ENCODE measurements at places on chromosomes 2 and 18. TPM values are rescaled to one million over a fixed set of nuclear protein-coding genes. Genes with fewer than 3 reads are reported as not detected.
A peak's percentile ranks its signal among the peaks of the same experiment; 100 is the strongest.

GRCh38 chr2:143192106-143192505, 62.9 kb downstream of the ARHGAP15 start:
- DNase-seq, result no peak

DNA sequence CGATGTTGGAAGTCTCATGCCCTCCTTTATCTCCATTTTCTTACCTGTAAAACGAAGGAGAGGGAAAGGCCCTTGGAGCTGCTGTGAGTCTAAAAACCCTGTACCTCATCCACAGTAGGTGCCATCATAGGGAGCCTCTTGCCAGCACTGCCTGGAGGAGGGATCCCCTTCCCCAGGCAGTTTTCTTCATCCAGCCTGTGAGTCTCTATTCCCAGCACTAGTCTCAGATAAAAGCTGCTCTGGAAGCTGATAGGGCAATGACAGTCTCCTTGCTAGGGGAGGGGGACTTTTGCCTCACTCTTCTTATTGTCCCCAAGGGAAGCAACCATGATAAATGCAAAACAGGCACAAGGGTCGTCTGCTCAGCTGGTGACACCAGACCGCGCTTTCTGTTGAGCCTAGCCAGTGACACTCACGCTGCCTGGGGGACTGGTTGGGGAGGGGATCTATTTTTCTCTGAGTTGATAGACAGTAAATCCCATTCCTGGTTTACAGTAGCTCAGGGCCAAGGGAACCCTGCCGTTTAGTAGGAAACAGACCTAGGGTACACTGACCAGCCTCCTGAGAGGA, 139.5 kb upstream of the NABP1 start:
- no peak for DNase-seq

GRCh38 chr2:164066095-164066494, 330.3 kb upstream of the FIGN start:
- DNase-seq, result no peak

GRCh38 chr2:187873132-187873531, 318.9 kb upstream of the TFPI start:
- no peak for DNase-seq

DNA sequence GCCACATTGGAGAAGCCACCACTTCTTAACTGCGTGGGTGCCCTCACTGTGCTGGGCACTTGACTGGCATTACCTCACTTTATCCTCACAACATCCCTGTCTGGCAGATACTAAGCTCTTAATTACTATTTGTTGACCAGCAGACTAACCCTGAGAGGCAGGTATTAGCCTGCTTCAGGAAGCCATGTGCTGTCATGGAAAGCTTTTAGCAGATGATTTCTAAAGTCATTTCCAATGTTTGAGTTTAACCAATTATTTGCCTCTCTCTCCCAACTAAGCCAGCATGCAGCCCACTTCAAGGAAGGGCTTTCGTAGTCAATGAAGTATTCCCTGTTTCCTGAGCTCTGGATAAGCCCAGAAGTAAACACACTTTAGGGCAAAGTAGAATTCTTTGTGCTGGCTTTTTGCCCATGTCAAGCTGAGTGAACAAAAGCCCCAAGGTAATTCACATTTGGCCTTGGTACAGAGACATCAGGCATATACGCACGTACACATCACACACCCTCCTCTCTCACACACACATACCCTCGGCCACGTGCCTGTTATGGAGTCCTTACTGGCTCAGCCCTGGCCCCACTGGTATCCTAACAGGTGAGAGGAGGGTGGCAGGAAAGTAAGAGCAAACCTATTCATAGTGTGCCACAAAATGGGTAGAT, 108.6 kb downstream of the C1D start:
- no peak for DNase-seq

GRCh38 chr18:498931-499775, 1.3 kb downstream of the COLEC12 start:
- no peak for DNase-seq

- no peak for DNase-seq
These were observed 190.7 kb downstream of the DNER start for GRCh38 chr2:229523663-229524062.

DNA sequence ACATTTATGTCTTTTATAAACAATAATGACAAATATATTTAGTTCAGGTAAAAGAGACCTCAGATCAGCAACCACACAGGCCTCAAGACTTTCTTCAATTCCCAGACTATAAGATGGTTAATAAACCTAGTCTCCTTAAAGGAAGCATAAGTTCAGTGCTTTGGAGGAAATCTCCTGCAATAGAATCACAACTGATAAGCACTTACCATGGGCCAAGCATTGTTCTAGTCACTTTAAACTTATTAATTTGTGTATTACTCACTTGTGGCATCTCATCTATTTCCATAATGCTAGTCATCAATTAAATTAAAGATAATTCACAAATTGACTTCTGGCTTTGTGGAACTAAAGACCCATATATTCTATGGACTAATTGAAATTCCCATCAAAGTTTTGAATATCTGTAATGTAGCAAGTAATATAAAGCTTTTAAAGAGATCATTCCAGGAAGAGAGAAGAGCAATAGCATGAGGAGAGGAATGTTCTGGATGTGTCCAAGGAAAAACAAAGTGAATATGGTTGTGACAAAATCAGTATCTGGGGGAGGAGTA, 42.2 kb downstream of the COL3A1 start:
- no peak for DNase-seq

DNA sequence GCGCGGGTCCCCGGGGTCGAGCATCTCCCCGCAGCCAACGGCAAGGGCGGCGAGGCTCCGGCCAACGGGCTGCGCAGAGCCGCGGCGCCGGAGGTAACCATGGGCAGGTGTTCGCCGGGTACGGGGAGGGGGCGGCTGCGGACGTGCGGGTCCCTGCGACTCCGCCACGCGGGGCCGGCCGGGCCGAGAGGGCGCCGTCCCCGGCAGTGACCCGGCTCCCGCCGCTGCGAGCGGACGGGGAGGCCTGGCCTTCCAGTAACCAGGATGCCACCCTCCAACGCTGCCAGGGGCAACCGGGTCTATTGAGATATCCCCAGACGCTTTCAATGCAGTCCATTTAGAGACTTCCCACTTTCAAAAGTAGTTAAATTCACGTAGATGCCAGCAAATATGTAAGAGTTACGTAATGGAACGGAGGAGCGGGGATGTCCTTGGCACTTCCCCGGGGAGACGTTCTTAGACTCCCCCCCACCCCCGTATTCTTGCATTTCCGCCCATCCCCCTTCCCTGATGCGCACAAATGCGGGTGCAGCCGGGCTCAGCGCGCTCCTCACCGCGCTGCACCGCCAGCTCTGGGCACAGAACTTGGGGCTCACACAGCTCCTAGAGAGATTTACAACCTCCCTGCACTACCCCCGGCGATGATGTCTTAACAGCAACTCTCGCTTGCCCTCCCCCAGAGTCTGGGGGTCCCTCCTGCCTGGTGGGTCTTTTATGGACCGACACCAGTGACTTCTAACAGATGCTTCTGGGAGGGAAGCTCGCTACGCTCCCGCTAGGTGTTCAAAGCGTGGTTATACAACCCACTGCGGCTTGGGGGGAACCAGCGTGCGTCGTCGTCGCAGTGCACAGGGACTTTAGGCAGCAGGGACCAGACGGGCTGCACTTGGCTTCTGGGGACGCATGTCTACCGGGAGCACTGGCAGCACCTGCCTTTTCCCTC, 657 bp downstream of the SGPP2 start:
- DNase-seq, result peak; percentile 60

GRCh38 chr2:1645761-1646476, 98.4 kb downstream of the PXDN start:
- DNase-seq, result peak; percentile 63

GRCh38 chr2:17160594-17160993, 357.6 kb downstream of the RAD51AP2 start:
- no peak for DNase-seq

DNA sequence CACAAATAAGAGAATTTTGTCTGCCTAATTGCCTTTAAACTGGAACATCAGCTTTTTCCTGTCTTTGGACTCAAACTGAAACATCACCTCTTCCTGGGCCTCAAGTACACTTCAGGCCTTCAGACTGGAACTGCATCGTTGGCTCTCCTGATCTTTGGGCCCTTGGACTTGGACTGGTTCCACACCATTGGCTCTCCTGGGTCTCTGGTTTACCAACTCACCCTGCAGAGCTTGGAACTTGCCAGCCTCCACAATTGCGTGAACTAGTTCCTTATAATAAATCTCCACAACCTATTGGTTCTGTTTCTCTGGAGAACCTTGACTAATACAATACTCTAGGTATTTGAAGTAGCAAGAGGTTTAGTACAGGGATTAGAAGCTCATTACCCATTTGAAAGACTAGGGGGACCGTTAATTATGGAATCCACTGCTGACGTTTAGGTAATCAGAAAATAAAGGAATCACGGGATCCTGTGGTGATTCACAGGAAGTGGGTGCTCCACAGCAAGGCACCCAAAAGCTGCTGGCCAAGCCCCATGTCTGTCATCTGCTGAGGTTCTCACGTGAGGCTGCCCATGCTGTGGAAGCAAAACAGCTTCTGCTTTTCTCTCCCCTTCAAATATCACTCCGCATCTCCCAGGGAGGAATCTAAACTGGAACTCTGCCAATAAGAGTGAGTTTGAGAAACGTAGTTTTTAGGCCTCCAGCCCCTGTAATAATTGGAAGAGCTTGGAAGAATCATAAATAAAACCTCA, 20.0 kb upstream of the SGPP2 start:
- no peak for DNase-seq

DNA sequence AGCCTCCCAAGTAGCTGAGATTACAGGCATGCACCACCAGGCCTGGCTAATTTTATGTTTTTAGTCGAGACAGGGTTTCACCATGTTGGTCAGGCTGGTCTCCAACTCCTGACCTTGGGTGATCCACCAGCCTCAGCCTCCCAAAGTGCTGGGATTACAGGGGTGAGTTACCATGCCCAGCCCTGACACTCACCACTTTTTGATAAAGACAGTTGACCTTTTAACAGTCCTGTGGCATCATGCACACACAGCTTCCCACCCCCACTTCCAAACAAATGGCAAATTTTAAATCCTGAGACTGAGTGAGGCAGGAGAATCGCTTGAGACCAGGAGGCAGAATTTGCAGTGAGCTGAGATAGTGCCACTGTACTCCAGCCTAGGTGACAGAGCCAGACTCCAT, 6.2 kb upstream of the DNAJB2 start:
- DNase-seq, result no peak

GRCh38 chr2:149161481-149162225, 123.2 kb downstream of the LYPD6B start:
- DNase-seq, result no peak

DNA sequence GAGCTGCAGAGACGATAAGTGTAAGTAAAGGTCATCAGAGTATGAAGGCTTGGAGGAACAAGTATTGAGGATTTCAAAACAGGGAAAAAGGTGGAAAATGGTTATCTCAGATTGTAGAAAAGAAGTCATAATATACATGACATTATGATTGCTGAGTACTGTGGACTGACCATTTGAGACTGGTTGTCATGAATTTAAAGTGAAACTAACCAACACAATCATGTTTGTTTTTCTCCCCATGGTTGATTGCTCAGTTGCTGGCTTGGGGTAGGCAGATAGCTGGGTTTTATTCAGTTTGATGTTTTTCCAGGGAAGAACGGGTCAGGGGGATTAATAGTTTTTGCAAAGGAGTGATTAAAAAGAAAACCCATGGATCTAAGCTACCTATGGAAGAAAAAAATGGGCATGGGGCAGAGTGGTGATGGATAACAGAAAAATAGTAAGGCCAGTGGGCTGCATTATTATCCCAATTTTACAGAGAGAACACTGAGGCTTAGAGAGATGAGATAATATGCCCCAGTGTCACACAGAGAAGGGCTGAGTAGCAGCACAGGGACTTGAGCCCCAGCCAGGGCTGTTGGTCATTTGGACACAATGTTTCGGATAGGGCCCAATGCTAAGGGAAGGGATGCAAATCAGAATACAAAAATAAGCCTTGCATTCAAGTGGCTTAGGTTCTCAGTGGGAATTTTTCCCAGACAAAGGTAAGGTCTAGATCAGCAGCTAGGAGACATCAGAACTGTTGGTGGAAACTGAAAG, 885.7 kb downstream of the DCC start:
- DNase-seq, result no peak

DNA sequence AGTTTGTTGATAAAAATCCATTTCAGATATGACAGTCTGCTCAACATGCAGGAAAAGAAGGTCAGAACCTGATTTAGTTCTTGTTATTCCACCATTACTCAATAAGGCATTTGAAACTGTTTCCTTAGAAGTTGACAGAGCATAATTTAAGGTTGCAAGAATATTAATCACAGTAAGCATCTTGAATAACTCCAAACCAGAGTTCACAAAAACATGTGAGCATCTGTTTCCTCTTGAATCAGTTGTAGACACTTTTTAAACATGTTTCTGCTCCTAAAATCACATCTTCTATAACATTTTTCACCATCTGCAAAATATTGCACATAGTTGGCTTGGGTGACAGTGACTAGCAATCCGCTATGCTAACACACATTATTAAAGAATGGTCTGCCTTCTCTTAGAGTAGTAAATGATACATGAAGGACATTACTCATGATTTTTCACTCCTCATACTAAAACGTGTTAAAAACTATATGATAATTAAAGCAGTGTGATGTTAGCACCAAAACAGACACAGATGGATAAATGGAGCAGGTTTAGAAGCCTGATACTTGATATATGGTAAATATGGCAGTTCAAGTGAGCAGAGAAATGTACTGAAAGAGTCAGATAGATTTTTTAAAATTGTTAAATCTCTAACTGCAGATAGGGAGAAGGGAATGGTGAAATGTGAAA, 30.3 kb downstream of the AKAIN1 start:
- no peak for DNase-seq

GRCh38 chr2:240400371-240401161, 34.9 kb upstream of the GPC1 start:
- no peak for DNase-seq

- DNase-seq, result peak; percentile 82
These were observed 17.9 kb downstream of the LPIN1 start for GRCh38 chr2:11764359-11764758.

DNA sequence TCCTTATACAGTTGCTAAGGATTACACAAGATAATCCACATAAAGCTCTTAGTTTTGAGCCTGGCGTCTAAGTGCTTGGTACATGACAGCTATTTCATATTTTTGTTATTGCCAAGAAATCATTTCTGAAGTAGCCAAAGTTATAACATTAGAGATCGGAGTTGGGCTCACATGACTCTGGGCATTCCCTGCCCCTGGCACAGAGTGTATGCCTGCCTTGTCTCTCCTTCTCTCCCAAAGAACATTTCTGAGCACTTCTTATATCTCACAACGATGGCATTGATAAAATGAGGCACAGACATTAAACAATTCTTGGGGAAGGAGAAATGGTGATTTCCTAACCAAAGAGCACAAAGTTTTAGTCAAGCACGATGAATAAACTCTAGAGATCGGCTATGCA, 87.7 kb upstream of the DDX18 start:
- DNase-seq, result no peak

DNA sequence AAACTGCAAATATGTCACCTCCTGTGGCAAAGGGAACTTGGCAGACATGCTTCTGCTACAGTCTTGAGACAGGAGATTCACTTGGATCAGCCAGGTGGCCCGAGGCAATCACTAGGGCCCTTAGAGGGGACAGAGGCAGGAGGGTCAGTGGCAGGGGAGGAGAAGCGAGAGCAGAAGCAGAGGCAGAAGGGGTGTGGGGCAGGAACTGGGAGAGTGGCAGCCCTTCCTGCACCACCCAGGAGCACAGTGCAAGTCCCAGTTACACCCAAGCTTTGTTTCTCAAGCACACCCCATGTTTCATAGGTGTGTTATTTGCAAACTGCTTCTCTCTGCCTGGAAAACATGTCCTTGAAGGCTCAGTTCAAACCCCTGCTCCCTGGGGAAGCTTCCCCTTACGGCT, 309.7 kb upstream of the MYT1L start:
- no peak for DNase-seq

Gene HMSD
- total RNA-seq, result not detected

Gene UGT1A10
- not detected for total RNA-seq

Gene IMPACT
- 19.8 TPM for total RNA-seq

Gene CTAGE1
- not detected for total RNA-seq

Gene PSMA8
- 0.14 TPM for total RNA-seq

Gene LRRTM1
- total RNA-seq, result 0.68 TPM

Data from Right ventricle myocardium inferior (tissue), 1 donor.